ENCODE measurements at places on chromosomes 6 and 20. TPM values are rescaled to one million over a fixed set of nuclear protein-coding genes. Genes with fewer than 3 reads are reported as not detected.

Gene CD93
- 0.32 TPM for total RNA-seq

Gene TCP11
- total RNA-seq = 1.1 TPM

Gene C6orf52
- not detected for total RNA-seq

Gene PGC
- total RNA-seq = not detected

Gene SIM1
- 10.7 TPM for total RNA-seq

Gene ZKSCAN8
- total RNA-seq = 31.2 TPM

Gene RAD21L1
- not detected for total RNA-seq

Gene OR12D2
- not detected for total RNA-seq

Gene LHFPL5
- not detected for total RNA-seq

Gene HMGCLL1
- total RNA-seq = 0.24 TPM

Gene IL17A
- not detected for total RNA-seq

Gene ULBP3
- 18.0 TPM for total RNA-seq

Gene CDK5RAP1
- total RNA-seq = 13.0 TPM

Gene GPSM3
- 3.1 TPM for total RNA-seq

Gene PLN
- not detected for total RNA-seq

Gene TBX18
- total RNA-seq = 27.3 TPM

Gene PRPH2
- total RNA-seq = 2.2 TPM

Gene TPX2
- 11.2 TPM for total RNA-seq

Gene RIPOR3
- total RNA-seq = 50.8 TPM

Gene CAGE1
- not detected for total RNA-seq

Gene ARMH2
- total RNA-seq = not detected

Gene CAP2
- total RNA-seq = 1.9 TPM

Gene PACRG
- total RNA-seq = 1.6 TPM

Gene SOX4
- 9.6 TPM for total RNA-seq

Gene KCNQ2
- not detected for total RNA-seq

Gene SSTR4
- 0.16 TPM for total RNA-seq

Gene TCF15
- not detected for total RNA-seq

Gene MUC22
- total RNA-seq = not detected

Gene PRDM13
- total RNA-seq = not detected

Gene HAO1
- total RNA-seq = not detected

Gene RAET1L
- not detected for total RNA-seq

Gene ALDH5A1
- total RNA-seq = 0.49 TPM

Gene C20orf204
- total RNA-seq = 1.7 TPM
